ENCODE measurements at places on chromosomes 1 and 21.

DNA sequence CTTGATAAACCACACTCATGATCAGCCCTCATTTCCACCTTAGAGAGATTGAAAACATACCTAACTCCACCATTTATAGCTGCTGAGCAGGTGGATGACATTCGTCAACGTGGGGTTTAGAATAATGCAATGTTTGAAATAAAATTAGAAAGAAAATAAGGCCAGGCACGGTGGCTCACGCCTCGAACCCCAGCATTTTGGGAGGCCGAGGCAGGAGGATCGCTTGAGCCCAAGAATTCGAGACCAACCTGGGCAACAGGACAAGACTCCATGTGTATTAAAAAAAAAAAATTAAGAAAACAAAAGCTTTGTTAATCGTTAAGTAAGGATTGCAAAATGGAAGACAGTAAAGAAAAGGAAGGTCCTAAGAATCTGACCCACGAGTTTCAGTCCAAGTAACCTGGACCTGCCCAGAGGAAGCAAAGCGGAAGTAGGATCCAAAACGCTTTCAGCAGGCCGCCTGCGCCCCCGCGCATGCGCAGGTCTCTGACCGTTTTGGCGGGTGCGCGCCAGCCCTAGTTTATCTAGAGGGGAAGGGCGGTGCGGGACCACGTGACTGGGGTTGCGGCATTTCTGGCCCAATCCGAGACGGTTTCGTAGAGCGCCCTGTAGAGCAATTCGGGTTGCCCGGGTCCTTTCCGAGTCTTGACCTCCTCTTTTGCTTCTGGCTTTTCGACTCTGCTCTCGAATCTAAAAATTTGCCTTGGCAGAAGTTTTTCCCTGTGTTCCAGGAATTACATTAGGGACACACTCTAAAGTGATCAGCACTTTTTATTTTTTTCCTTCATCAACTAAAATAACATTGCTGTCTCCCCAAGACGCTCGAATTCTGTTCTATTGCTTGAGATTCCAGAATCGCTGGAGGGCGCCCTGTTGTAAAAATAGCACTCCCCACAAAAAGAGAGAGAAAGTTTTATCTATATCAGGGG lies 22.5 kb downstream of the ANP32E start:
- DNase-seq: peak; percentile 98

DNA sequence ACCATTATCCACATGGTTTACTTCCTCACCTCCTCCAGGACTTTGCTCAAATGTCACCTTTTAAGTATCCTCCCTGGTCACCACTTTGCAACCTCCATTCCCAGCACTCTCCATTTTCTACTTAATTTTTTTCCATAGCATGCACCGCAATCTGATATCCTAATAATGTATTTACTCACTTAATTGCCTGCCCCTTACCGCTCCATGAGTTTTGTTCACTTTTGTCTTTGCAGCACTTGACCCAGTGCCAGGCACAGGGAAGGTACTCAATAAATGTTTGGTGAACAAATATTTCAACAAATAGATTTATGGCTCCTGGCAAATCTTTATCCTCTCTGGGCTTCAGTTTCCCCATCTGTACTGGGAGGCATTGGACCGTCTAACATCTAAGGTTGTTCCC lies 53.6 kb downstream of the UBE2T start:
- DNase-seq: no peak

DNA sequence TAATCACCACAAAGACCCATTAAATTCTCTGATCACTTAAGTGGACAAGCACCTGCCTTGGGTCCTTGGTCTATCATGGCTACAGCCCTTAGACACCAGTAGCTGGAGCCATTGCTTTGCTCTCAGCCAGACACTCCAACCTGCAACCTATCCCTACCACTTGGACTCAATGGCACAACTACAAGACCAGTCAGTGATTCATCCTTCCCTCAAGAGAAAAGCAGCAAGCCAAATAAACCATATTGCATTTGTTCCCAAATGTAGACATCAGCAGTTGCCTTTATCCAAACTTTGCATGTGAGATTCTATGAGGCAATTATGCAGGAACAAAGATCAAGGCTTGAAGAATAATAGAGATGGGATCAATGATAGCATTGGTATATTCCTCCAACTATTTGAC lies 263.4 kb downstream of the HHIPL2 start:
- DNase-seq: no peak

DNA sequence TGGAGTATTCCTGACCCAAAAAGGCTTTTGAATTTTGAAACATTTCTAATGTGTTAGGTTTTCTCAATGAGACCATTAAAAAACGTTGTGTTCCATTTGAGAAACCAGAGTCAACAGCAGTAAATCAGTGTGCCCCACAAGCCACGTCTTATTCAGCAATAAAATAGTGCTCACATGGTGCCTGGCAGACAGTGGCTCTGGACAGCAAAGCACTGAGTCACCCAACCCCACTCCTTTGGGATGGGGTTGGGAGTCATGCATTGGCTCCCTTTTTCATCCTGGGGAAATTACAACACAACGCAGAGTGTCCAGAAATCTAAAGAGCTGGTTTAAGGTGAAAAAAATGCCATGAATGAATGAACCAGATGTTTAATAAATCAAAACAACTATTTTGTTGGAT lies 46.5 kb downstream of the KCNJ15 start:
- DNase-seq: no peak

GRCh38 chr1:64623750-64624191 lies 121.1 kb upstream of the RAVER2 start:
- DNase-seq: no peak

DNA sequence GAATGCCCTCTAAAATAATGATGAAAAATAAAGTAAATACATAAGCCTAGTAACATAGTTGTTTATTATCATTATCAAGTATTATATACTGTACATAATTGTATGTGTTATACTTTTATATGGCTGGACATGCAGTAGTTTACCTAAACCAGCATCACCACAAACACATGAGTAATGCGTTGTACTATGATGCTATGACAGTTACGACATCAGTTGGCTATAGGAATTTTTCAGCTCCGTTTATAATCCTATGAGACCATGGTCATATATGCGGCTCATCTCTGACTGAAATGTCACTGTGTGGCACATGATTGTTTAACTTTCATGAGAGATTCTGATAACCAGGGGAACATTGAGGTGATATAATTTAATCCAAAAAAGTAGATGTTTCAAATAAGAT lies 352.1 kb downstream of the ST6GALNAC3 start:
- DNase-seq: no peak

- no peak for DNase-seq
These were observed 61.1 kb downstream of the SDC3 start for GRCh38 chr1:30847358-30847972.

DNA sequence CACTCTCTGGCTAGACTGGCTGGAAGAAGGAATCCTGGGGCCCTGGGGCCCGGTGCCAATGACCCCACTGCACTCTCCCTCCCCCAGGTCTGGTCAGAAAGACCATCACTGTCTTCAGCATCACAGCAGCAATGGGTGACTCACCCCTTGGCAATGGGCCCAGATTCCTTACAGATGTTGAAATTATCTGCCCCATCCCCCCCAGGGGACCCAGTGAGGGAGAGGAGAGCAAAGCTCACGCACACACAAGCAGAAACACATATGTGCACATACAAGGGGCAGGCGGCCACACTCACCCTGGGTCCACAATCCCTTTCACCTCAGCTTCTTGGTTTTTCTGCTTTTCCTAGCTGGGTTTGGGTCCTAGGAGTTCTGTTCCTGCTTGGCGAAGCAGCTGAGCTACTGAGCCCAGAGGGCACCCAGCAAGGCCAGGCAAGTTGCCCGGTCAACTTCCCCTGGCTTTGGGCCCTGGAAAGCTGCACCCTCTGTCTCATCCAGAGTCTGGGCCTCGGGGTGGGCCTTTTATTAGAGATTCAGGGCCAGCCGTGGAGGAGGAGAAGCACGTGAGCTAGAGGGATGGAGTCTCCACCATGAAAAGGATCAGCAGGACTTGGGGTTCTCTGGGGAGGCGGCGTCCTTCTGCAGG lies 2.6 kb downstream of the COL16A1 start:
- peak; percentile 66 for DNase-seq

GRCh38 chr1:7574121-7575040 lies 196.7 kb upstream of the VAMP3 start:
- DNase-seq: no peak

GRCh38 chr1:15803380-15803779 lies 4.1 kb downstream of the UQCRHL start:
- DNase-seq: peak; percentile 70

GRCh38 chr1:157975228-157975950 lies 18.1 kb upstream of the KIRREL1 start:
- no peak for DNase-seq

DNA sequence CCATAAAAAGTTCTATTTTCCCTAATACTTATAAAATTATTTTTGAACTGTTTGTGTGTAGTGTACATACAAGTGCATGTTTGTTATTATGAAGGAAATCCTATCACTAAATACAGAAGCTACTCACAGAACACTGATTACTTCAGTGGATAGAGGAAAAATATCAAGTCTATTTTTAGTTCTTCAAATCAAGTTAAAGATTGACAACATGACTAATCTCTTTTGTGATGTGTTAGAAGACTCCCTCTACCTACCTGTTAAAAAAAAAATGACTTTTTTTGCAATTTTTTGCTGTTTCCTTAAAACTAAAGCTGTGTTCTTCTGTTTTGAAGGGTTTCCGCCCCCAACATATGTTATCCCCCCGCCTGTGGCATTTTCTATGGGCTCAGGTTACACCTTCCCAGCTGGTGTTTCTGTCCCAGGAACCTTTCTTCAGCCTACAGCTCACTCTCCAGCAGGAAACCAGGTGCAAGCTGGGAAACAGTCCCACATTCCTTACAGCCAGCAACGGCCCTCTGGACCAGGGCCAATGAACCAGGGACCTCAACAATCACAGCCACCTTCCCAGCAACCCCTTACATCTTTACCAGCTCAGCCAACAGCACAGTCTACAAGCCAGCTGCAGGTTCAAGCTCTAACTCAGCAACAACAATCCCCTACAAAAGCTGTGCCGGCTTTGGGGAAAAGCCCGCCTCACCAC lies 45.5 kb downstream of the NCF2 start:
- DNase-seq: no peak

- no peak for DNase-seq
These were observed 14.6 kb downstream of the CEP350 start for GRCh38 chr1:179968994-179969919.

GRCh38 chr1:223331929-223332328 lies 32.0 kb downstream of the SUSD4 start:
- DNase-seq: no peak

GRCh38 chr1:178020968-178021640 lies 51.2 kb upstream of the SEC16B start:
- no peak for DNase-seq

- DNase-seq: no peak
These were observed 1.5 kb downstream of the IL22RA1 start for GRCh38 chr1:24141311-24141997.

- no peak for DNase-seq
These were observed 1037.2 kb downstream of the ADGRL2 start for GRCh38 chr1:82837766-82838465.

DNA sequence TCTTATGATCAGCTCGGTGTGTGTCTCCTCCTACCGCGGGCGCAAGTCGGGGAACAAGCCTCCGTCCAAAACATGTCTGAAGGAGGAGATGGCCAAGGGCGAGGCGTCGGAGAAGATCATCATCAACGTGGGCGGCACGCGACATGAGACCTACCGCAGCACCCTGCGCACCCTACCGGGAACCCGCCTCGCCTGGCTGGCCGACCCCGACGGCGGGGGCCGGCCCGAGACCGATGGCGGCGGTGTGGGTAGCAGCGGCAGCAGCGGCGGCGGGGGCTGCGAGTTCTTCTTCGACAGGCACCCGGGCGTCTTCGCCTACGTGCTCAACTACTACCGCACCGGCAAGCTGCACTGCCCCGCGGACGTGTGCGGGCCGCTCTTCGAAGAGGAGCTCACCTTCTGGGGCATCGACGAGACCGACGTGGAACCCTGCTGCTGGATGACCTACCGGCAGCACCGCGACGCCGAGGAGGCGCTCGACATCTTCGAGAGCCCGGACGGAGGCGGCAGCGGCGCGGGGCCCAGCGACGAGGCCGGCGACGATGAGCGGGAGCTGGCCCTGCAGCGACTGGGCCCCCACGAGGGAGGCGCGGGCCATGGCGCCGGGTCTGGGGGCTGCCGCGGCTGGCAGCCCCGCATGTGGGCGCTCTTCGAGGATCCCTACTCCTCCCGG lies 1.5 kb downstream of the KCNC4 start:
- DNase-seq: peak; percentile 17

GRCh38 chr1:156241926-156242325 lies at the start of gene BGLAP:
Gene BGLAP (plus strand): TSS chr1:156242184. CDS start chr1:156242232, 48 bp downstream.
- DNase-seq: no peak

DNA sequence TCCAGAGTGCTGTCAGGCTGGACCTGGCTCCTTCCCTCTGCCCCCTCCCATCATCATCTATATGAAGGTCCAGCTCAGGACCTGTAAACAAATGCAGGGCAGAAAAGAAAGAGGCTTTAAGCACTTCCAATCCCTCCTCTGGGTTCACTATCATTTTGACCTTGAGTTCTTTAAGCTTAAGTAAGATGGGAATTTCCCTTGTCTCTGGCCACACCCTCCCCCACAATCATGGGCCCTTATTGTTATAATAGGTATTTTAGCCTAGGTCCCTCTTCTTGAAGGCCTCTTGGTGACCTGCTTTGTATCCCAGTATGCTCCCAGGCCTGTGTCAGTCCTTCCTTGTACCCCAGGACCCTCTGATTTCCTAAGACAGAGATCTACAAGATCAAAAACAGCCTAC lies 45.1 kb upstream of the EPS15 start:
- peak; percentile 17 for DNase-seq

DNA sequence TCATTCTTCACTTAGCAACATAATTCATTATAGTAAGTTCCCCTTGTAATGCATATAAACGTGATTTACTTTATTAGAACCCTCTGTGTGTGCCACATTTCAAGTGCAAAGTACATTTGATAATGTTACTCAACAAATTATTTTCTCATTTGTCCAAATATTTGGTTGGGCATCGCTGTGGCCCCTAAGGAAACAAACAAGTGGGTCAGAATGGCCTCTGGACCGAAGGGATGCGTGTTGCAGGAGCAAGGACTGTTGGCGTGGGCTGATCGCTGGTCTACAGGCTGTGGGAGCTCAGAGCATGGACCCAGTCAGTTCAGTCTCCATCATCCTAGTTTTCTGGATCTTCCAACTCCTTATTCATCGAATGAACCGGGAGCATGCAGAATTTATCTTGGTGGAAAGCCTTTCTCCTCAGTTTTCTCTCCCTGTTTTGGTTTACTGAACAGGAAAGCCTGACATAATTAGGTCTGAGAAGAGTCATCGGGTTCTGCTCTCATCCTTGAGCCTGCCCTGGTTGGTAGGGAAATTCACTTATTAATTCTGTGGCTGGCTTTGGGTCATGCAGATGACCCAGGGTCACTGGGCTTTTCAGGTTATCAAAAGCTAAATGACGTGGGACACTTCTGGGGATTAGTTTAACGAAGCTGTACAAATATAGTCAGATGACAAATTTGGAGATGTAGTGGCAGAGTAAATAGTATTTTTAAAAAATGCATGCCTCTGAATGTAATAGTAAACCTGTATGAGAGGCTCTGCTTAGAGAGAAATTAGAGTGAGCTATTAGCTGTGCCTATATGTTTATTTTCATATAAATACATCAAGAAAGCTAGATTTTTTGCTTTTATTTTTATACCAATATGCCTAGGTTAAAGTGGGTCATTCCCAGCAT lies 200.2 kb downstream of the SDCCAG8 start:
- no peak for DNase-seq
